ENCODE measurements at places on chromosomes 12 and 14.

- no peak for DNase-seq
Observed at GRCh38 chr12:79591988-79592387, 98.8 kb downstream of the PAWR start.

- DNase-seq: no peak
Observed at GRCh38 chr14:83463500-83464098, 1929.9 kb upstream of the SEL1L start.

DNA sequence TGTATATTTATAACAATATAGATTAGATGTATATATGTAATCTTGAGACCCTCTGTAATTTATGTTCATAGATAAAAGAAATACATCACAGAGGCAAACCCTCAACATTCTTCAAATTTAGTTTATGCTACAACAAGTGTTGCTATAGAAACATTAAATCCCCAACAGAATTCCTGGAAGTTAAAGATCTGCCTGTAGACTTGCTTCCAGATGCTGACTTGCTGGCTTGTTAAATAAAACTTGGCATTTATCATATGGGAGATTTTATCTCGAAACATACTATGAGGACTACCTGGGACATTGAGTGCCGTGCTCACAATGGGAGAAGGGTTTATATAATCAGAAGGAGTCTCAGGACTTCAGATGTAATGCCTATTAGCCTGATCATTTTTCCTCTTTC is 136.3 kb upstream of the PLXNC1 start:
- DNase-seq: no peak

GRCh38 chr12:127559349-127560040 is 707.5 kb upstream of the TMEM132C start:
- no peak for DNase-seq

- DNase-seq: no peak
Observed at GRCh38 chr14:105761842-105762241, 235.5 kb downstream of the TMEM121 start.

GRCh38 chr12:27573972-27574371 is 50.0 kb downstream of the PPFIBP1 start:
- no peak for DNase-seq

DNA sequence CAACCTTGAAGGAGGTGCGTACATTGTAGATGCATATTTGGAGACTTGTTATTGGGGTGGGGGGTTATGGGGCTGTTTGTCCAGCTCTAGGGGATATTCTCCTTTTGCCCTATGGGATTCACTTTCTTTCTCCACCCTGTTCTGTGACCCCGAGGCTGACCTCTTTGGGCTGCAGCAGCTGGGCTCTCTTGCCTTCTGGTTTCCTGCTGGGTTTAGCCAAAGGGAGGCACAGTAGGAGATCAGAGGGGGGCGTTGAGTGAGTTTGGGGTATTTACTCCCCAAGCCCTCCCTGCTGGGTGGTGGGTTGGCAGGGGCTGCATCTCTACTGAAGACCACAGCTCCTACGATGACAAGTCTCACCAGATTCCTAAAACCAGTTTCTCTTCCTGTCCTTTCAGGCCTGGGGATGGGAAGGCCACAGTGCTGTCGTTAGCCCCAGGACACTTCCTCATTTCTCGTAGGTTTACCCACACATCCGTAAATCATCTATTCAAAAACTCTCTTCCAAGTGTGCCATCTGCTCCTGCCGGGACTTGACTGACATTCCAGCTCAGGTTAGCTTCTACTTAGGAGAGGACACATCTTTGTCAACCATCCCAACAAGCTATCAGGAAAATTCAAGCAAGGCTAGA is 127.1 kb downstream of the TMEM30B start:
- no peak for DNase-seq

DNA sequence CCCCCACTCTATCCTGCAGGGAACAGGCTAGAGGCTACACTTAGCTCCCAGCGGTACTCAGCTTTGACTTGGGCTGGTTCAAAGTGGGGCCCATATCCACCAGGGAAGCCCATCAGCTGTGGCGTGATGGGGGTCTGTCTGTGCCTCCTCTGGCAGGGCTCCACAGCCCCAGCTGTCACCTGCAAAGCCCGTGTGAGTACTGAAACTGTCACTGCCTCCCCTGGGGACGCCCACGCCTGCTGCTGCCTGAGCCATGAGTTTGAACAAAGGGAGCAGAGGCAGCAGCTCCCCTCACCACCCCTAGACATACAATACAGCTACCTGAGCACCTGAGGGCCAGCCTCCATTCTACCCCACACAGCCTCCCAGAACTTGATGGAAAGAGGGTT is 5.0 kb downstream of the REM2 start:
- no peak for DNase-seq

GRCh38 chr12:78703820-78704525 is 160.6 kb upstream of the SYT1 start:
- no peak for DNase-seq

GRCh38 chr12:84056-84455 is 17.5 kb downstream of the IQSEC3 start:
- no peak for DNase-seq

GRCh38 chr14:99395909-99396530 is 84.6 kb downstream of the SETD3 start:
- no peak for DNase-seq

DNA sequence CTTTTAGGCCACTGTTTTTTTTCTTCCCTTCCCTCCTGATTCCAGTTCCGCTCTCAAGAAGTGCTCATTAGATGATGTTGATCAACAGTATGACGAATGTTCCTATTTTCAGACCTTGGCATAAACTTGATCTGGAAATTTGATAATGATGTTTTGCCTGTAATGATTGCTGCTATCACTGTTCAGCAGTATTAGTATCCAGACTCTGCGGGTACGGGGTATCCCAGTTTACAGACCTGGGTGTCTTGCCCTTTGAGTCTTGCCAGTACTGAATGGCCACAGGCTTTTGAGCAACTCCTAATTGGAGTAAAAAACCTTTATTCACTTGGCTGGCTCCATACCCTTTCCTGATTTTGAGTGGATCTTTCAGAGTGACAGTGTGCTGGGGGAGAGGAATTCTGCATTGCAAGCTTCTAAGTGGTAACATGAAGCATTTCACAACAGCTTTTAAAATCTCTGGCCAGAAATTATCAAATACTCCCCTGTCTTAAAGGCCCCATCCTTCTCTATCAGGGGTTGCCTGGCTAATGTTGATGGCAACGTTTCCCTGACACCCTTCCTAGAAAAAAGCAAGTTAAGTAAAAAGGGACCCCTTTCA is 5.9 kb upstream of the ASB8 start:
- no peak for DNase-seq

DNA sequence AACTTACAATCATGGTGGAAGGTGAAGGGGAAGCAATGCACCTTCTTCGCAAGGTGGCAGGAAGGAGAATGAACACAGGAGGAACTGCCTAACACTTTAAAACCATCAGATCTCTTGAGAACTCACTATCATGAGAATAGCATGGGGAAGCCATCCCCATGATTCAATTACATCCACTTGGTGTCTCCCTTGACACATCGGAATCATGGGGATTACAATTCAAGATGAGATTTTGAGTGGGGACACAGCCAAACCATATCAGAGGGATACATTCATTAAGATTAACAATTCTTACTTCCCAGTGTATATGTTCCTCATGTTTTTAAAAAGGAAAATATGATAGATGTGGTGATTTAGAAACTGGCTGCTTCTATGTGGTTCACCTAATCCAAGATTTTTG is 117.9 kb downstream of the PDE3A start:
- no peak for DNase-seq

DNA sequence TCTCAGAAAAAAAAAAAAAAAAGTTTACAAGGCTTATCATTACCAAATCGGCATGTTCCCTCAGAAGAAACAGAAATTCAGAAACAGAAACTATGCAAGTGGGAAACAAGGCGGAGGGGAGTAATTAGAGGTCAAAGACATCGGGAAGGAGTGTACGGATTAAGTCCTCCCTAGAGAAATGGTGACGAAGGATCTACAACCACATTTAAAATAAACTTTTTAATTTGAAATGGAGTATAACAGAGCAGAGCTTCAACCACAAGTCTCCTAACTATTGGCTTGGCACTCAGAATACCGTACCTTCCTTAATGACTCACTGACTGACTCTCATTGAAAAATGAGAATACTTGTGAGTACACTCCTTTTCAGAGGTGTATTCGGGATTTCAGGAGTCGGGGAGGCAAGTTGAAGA is 908 bp downstream of the ENTPD5 start:
- DNase-seq: no peak

DNA sequence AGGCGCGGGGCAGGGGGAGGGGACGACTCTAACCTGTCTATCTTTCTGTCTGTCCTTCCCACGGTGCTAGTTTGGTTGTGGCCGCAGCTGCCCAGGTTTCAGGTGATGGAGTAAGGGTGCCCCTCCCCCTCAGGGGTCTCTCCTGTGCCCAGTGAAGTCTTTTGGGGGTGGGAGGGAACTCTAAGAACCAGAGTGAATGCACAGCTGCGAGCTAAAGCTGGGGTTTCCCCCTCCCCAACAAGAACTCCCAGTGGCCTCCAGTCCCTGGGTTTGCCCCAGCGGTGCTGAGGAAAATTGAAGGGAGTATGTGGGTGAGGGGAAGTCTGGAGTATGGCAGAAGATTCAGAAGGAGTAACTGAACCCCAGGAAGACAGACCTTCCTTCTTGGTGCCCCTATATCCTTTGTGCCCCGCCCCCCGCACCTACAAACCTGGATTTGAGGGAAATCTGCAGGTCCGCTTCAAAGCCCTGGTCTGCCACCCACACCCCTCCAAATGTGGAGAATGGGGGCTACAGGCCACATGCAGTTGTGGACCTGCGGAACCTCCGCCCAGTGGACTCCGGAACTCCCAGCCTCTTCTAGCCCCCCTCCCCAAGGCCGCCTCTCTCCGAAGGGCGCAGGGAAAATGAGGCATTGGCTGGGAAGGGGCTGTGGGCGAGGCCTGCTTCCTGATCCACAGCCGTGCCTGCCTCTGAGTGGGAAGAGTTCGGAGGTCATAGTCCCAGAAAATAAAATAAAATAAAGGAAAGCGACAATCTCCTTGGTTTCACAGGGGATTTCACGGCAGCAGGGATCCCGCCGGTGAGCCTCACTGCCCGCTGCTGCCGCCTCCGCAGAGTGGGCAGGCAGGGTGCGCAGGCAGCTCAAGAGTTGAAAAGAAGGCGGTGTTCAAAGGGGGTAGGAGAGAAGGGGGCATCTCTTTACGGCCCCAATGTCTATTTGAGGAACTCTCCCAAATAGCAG is 3.4 kb upstream of the HOXC9 start:
- no peak for DNase-seq

GRCh38 chr14:103250181-103250580 is 83.9 kb upstream of the EIF5 start:
- no peak for DNase-seq

DNA sequence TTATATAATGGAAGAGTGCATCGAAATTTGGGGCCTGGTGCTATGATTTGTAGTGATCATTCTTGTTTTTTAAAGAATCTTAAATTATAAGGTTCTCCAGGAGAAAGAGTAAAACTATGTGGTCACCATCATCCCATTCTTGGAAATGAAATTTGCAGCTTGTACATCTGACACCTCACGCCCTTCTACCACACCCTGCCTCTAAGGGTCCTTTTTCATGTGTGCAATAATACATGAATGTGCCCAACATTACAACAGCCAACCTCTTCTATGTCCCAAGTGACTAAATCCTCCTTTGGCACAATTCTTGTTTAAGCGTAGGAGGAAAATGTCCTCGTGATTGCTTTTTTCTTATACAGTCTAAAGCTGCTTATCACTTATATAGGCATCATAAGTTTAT is 636.5 kb upstream of the NOVA1 start:
- DNase-seq: no peak

- no peak for DNase-seq
Observed at GRCh38 chr14:75279763-75280290, 1.2 kb downstream of the FOS start.

GRCh38 chr12:75505706-75506312 is 5.6 kb downstream of the KRR1 start:
- DNase-seq: no peak

GRCh38 chr12:52769354-52769753 is 7.8 kb downstream of the KRT76 start:
- no peak for DNase-seq

DNA sequence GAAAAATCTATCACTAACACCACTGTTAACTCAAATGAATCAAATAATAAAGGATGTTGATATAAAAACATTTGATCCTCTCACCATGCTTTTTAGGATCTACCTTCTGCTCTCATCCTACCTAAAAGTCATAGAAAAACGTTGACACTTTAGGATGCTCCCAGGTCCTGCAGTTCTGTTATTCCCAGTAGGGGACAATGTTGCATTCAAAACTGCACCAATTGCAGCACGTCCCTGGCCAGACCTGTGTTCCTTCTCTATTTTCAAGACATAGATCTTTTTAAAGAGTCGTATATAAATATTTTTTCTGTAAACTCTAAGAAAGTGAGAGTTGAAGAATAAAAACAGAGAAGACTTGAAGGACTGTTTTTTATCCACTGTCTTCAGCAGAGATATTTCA is 8.8 kb downstream of the AICDA start:
- no peak for DNase-seq

DNA sequence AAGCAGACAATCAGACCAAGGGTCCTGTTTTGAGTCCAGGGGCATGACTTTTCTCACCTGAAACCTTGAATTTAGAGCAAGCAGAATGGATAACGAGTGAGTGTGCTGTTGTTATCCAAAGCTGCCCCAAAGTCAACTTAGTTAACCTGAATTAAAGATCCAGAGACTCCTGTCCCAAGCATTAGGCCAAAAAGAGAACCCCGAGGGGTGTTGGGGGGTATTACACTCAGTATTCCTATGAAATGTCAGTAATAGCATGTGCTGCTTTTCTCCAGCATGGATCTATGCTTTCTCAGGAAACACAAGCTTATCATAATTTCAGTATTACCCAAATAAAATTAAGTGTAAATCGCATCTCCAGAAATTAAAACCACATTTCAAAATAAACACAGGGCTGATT is 19.0 kb downstream of the EIF4B start:
- no peak for DNase-seq

GRCh38 chr14:74324931-74325361 is 22.2 kb upstream of the ABCD4 start:
- DNase-seq: no peak

DNA sequence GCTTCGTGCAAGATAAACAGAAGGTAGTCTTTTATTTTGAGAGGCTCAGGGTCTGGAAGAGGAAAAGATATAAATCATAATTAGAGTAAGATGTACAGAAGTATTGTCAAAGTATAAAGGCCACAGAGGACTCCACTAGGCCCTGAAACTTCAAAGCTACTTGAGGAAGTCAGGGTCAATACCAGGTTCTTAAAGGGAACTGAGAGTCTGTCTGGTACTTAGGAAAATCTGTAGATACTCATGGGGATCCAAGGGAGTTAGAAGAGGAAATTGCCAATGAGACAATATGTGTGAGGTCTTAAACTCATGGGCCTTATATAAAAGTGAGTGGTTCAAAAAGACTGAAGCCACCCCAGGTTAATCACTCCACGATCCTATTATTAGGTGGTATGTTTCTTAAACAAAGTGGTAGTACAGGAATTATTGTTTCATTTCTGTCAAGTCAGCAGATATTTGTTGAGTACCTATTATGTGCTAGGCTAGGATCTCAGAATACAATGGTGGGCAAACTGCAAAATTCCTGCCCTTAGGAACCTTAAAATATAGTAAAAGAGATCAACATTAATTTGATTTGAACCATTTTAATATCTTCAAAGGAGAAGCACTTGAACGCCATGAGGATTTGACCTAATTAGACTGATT is 314.6 kb downstream of the ADAMTS20 start:
- no peak for DNase-seq

- no peak for DNase-seq
Observed at GRCh38 chr14:78152201-78153063, 17.7 kb upstream of the NRXN3 start.

- no peak for DNase-seq
Observed at GRCh38 chr14:104140213-104140462, 1.8 kb downstream of the KIF26A start.
